ENCODE measurements at places on chromosomes 6 and 20.

DNA sequence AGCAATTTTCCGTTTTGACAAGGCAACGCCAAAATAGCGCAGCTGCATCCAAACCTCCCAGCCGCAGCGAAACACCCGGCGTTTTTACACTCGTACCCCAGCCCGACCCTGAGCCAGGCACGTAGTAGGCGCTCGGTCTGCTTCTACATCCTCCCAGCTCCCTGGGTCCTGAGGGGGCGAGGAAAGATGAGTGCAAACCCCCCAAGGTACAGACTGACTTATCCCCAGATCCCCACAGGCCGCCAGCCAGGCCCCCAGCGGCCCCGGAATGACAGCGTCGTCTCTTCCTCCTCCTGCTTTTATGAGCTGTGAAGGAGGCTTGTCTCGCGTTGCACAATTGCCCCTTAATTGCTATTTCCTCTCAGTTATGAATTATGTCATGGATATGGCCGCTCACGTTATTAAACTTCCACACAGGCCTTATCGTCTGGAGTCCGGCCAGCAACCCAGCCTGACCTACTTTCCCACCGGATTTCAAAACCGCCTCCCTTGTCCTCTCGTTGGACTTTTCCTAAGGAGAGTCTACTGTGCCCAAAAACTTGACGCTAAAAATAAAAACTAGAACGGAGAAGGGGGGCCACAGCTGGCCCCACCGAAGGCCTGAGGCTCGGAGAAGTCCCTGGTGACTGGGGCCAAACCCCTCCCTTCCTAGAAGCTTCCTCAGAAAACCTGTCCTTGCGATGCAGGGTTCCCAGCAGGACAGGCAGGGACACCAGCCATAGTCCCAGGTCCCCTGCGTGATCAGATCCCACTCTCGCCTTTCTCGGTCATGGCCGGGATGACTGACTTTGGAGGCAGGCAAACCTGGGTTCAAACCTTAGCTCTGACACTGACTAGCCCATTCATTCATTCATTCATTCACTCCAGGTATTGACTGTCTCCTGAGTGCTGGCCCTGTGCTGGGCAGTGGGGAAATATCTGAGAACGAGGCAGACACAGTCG is 130.9 kb upstream of the PTPN1 start:
- no peak for DNase-seq

- DNase-seq, result no peak
Measured at GRCh38 chr6:45132059-45132458, 196.1 kb upstream of the RUNX2 start.

DNA sequence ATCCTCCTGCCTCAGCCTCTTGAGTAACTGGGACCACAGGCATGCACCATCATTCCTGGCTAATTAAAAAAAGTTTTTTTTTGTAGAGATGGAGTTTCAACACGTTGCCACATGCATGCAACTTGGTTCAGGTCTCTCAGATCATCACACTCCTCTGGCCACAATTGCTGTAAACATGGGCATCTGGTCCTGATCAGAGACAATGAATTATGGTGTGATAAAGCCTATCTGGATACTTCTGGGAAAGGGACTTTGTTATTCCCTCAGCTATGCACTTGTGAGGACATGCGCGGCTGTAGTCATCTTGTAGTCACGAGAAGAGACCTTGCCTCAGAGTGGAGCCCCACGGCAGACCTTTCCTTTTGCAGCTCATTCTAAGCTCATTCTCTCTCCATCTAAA is 210.9 kb upstream of the ZFP64 start:
- DNase-seq, result no peak

- no peak for DNase-seq
Measured at GRCh38 chr20:9966966-9967365, 67.8 kb upstream of the ANKEF1 start.

Measured in activated naive CD8-positive, alpha-beta T cell treated with anti-CD3 and anti-CD28 coated beads, Interleukin-2, amount 50 U/mL, for 16 hours (primary cell).